NCI-H524 treated with DMSO at 0.1 percent for 48 hours (cell line): ENCODE measurements at places on chromosomes 6 and 20.
A peak's percentile ranks its signal among the peaks of the same experiment; 100 is the strongest.

- no peak for DNase-seq
Measured at GRCh38 chr6:32952817-32953739, at the start of gene HLA-DMA. Gene HLA-DMA, minus strand, starts transcription at chr6:32953097. Its CDS starts 61 bp downstream, at chr6:32953036.

GRCh38 chr6:51927450-51927849, 160.0 kb downstream of the PKHD1 start:
- DNase-seq: no peak

GRCh38 chr20:56352345-56353055, 6.3 kb upstream of the FAM210B start:
- no peak for DNase-seq

DNA sequence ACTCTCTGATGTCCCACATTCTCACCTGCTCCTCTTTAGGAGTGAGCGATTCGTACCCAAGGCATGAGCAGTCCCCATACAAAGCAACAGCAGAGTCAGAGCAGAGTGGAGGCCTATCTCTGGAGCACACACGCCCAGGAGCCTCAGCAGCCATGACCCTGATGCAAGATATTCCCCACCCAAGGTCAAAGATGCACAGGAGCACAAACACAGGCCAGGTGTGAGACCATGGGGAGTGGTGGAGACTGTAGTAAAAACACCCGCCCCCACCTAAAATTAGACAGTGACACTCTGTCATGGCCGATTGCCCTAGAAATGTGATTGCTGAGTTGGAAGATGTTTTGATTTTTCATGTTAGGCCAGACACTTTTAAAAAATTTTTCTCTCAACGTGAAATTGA, 21.4 kb downstream of the RRBP1 start:
- no peak for DNase-seq

DNA sequence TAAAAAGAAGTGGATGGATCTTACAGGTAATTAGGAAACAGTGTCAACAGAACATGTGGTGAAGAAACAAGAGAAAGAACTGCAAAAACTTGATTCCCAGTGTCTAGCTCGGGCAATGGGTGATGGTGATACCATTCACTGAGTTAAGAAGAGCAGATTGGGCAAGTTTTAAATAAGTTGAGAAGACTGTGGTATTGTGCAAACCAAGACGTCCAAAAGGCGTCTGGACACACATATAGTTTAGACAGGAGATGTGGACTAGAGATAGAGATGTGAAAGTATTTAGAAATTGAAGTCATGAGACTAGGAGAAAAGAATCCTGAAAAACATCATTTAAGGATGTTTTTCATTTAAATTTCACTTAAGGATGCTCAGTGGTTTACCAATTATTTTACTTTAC, 53.9 kb downstream of the CDK19 start:
- DNase-seq: no peak

GRCh38 chr6:163892824-163893561, 478.5 kb downstream of the QKI start:
- DNase-seq: peak; percentile 97

DNA sequence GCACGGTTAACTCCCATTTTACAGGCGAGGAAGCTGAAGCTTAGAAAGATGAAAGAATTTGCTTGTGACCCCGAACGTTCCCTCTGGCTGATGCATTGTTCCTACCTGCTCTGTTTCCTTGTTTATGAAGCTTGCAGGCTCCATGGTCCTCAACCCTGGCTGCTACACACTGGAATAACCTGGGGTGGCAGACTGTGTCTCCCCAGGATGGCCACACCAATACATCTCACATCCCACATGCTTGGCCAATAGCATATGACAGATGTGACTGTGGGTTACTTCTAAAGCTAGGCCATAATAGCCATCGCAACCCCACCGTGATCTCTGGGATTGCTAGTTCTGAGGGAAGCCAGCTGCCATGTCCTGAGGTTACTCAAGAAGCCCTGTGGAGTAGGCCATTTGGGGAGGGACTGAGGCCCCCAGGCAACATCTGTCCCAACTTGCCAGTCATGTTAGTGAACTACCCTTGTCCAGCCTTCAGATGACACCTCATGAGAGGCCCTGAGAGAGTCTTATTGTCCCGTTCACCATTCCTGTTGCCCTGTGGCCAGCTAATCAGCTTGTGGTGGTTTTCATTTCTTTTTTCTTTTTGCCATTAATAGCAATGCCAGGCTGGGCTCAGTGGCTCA, 6.7 kb upstream of the FAM110A start:
- DNase-seq: no peak

DNA sequence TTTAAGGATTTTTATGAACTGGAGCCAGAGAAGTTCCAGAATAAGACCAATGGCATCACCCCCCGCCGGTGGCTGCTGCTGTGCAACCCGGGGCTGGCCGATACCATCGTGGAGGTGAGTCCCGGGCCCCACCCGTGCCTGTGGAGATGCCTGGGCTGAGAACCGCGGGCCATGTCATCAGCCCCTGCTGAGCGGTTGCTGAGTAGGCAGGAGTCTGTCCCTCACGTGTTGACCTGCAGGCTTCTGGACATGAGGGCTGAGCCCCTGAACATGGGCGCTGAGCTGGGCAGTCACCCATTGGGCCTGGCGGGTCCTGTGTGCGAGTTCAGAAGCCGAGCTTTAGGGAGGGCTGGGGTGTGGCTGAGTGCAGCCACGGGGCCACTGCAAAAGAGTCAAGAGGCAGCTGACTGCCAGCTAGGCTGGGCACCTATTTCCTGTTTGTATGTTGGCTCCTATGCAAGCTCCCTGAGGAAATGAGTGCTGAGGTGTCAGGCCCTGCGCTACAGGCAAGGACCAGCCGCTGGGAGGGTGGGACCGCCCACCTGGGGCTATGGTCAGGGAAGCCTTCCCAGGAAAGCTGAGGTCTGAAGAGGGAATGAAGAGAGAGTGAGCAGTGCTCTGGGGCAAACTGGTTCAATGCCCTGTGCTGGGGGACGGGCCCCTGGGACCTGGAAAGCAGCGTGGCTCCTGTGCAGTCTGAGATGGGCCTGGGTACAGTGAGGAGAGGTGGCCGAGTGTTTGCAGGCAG, 34.3 kb downstream of the PYGB start:
- DNase-seq: no peak

DNA sequence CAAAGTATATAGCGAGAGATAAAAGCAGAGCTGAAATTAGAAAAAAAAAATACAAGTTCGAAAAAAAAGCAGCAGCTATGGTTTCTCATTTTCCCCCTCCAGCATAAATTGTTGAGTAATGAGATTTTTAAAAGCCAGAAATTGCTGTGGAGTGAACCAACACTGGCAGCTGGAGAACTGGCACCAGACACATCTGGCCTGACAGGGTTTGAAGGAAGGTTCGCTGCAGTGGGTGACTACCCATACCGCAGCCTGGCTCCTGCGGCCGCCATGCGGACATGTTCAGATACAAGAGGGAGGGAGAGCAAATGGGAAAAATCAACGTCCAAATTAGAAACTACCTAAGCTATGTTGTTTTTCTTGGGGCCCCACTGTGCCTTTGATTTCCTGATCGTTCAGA, 3.3 kb downstream of the APCDD1L start:
- DNase-seq: no peak
